ENCODE measurements at places on chromosomes 12 and 14.

DNA sequence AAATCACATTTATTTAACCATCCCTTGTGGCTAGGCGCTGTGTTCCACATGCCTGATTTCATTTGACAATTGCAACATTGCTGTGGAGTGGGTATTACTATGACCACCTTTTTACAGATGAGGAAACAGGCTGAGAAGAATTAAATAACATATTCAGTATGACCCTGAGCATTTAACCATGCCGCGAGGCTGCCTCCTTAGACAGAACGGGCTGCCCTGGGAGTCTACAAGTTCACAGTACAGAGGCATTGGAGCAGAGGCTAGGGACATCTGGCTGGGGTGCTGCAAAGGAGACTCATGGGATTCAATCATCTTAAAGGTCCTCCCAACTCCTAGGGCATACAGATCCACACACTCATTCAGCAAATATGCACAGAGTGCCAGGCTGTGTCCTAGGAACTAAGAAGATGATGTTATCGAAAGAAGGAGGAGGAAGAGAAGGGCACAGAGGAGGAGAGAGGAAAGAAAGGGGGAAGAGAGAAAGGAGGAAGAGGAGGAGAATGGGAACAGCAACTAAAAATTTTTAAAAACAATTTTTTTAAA, 164.7 kb upstream of the CCND2 start:
- no peak for DNase-seq

DNA sequence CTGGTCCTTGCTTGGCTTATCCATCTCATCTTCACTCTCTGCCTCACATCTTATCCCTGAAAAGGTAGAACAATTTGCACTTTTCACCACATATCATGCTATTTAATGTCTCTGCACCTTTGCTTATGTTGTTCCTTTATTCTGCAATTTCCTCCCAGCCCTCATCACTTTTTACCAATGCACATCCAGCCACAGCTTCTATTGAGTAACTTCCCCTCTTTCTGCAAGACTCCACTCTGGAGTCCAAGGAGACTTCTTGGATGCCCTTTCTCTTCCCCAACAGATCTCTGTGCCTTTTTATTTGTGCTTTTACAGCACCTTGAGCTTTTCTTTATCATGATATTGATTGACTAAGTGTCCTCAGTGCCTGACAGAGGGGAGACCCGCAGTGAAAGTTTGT, 797.1 kb downstream of the VRK1 start:
- DNase-seq = no peak

DNA sequence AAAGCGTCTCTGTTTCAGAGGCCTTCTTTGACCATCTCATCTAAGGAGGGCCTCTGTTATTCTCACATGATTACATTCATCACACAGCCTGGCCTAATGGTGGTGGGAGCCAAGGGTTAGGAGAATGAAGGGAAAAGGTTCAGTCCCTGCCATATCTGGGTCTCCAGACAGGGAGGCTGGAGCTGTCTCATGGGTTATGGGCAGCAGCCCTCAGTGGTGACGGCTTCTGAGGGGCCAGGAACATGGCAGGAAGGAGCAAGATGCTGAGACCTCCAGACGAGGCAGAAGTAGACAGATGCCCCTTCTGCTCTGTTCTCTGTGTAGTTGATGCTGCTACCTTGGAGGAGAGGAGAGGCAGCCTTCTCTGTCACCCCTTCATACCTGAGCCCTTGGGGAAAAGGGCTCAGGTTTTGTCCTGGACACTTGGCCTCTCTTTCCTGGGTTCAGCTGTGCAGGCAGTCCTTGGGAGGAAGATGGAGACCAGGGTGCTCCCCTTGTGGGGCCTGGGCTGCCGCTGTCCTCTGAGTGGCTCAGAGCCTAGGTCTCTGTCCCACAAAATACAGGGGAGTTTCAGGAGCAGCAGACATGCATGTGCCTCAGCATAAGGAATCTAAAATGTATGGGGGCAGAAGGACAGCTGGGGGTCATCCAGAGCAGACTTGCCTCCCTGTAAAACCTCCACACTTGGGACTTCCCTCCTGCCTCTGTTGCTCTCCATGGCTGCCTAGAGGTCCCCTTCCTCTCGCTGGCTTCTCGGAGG, 3.6 kb downstream of the IFI27L2 start:
- DNase-seq = peak; percentile 3

- DNase-seq = peak; percentile 23
Observed at GRCh38 chr12:8493084-8493483, 20.2 kb upstream of the CLEC4D start.

- no peak for DNase-seq
Observed at GRCh38 chr14:67477926-67478799, 10.4 kb downstream of the TMEM229B start.

GRCh38 chr12:5008661-5009060, 35.0 kb upstream of the KCNA5 start:
- no peak for DNase-seq

- DNase-seq = no peak
Observed at GRCh38 chr12:29743801-29744200, 39.9 kb downstream of the TMTC1 start.

DNA sequence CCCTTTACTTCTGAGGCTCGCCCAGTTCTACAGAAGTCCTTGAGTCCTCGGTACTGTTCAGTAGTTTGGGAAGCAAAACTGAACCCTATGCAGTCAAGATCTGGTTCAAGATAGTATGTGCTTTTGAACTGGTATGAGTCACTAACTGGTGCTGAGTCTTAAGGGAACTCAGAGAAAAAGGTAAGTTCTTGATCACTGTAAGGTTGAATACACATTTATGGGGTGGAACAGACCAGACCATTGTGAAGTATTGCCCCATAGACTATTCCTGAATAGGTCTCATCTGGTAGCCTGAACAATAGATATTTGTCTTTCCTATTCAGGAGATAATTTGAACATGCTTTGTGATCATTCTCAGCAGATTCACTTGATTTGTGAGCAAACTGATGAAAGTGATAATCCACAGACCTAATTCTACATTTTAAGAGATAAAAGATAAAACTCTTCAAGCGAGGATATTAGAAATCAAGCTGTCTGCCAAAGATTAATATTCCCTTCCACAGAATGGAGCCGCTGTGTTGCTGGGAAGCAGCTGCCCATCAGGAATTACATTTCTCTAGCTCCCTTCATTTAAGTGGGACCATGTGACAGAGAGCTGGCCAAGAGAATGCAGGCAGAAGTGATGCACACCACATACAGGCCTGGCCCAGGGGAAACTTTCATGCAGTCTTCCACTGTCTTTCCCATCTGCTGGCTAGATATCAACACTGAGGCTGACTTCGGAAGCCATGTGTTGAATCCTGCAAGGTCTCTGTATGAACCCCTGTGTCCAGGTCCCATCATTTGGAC, 369.8 kb upstream of the GARIN6 start:
- no peak for DNase-seq

GRCh38 chr14:104120281-104120741, 18.1 kb upstream of the KIF26A start:
- DNase-seq = no peak

DNA sequence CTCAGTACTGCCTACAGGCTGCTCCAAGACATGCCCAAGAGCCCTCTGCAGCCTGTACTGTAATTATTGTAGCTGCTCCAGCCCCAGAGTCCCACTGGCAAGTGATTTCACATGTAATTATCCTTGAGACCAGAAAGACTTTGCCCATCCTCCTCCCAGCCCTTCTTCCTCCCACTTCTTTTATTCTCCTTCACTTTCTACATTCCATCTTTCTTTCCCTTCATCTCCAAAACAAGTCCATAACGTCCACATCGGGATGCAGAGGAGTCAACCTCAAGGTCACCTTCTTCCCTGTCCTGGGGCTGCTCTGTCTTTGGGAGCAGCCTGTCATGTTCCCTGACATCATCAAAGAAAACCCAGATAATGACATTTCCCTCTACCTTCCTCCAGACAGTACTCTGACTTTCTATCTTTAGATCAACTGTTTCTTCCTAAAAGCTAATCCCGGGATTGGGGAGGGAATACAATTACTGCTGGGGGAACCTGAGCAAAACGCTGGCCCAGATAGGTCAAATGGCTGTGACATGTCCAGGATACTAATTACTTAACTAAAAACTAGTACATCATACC, 39.1 kb downstream of the SLC8A3 start:
- no peak for DNase-seq

- DNase-seq = no peak
Observed at GRCh38 chr14:89190765-89191513, 226.1 kb downstream of the FOXN3 start.

Data from tibial nerve (tissue), 4 donors.